ENCODE measurements at places on chromosomes 12 and 14.

- no peak for DNase-seq
Measured at GRCh38 chr12:38424436-38424835, 107.9 kb downstream of the ALG10B start.

DNA sequence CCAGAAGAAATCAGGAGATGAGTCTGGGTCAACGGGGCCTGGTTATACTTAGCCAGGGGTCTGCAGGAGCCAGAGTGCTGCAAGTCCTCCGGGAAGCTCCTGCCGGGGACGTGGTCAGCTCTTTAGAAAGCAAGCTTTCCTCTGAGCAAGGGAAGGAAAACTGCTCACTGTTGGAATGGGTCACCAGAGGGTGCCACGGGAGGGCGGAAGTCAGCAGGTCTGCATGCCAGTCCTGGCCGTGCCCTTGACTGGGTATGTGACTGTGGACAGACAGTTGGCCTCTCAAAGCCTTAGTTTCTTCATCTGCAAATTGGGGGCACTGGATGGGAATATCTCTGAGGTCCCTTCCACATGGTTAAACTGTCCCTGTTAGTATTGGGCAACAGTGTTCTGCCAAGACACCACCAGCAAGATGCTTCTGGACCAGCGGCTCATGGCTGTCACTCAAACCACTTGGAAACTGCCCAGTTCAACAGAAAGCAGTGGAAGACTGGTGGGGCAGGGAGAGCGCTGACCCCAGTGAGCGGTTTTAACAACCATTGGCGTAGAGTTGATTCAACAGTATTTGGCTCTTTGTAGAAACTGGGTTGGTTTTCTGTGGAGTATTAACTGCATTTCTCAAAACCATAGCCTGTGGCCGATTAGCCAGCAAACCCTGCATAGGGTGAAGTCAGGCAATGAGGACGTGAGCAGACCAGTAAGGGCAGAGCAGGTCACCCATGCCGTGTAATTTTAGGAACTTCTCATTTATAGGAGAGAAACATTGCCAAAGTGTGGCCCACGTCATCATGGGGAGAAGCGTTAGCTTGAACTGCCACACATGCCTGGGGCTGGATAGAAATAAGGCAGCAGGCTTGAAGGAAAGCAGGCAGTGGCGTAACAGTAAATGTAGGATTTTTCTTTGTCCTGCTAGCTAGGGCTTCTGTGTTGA lies 163.9 kb upstream of the PRMT8 start:
- DNase-seq, result no peak

DNA sequence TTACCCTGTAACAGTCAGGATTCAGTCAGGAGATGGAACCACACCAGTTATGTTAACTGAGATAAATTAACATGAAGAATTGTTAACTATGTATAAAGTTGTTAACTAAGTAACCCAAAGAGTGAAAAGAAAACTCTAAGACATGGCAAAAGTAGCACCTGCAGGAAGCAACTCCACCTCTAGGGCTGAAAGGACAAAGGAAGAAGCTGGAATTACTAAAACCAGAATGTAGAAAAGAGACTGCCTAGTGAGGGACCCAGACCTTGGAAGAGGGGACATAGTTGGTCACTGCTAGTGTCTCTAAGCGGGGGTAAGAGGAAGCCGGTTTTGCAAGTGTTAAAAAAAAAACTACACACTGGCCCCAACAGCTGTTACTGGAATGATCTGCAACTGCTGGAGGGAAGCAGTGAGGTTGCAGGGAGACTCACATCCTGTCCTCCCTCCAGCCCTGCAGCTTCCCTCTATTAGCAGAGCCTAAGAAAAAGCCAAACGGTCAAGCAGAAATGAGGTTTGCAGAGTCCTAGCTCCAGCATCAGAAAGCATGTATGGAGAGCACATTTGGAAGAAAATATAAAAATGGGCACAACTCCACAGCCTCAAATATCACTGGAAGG lies 39.8 kb downstream of the GPR135 start:
- DNase-seq, result no peak

DNA sequence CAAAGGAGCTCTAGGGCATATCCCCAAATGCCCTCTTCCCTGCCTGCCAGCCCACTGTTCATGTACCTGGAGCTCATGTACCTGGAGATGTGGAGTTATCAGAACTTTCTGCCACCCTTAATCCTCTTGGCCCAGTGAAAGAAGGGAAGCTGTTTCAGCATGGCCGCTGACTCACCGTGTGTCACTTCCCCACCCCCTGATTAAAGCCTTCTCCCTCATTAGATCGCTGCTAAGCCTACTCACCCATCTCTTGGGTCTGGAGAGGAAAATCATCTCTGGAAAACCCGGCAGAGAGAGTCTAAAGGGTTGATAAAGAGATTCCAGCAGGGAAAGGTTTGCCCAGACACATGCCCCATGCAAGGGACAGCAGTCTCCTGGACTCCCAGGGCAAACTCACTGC lies 4.5 kb upstream of the LTBP2 start:
- DNase-seq, result no peak

DNA sequence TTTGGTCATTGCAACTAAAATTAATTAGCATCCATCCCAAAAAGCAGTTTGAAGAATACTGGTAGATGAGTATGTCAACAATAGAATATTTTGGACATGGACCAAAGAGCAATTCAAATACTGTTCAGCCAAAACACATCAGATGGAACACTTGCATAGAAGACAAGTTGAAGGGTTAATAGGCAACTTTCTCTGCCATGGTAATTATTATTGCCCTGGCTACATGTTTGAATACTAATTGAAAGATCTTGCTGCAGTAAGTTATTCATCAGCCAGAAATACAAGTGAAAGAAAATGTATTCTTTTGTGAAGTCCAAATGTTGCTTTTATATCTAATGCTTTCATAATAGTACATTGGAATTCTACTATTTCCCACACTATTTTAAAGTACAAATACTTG lies 10.1 kb downstream of the ANO6 start:
- no peak for DNase-seq

DNA sequence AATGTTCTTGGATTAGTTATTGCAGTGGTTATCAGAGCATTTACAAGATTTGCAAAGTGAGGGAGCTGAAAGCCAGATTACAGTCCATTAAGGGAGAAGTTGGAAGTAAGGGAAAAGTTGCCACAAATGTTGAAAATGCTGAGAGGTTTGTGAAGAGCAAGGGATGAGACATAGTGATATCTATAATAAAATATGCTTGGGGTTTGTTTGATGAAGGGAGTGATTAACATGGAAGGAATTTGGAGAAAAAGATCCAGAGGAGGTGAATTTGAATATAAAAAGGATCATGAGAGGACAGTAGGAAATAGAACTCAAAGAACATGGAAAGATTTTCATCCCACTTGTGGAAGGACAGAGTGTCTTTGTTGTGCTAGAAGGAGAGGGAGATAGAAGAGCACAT lies 19.3 kb upstream of the CCER1 start:
- no peak for DNase-seq

DNA sequence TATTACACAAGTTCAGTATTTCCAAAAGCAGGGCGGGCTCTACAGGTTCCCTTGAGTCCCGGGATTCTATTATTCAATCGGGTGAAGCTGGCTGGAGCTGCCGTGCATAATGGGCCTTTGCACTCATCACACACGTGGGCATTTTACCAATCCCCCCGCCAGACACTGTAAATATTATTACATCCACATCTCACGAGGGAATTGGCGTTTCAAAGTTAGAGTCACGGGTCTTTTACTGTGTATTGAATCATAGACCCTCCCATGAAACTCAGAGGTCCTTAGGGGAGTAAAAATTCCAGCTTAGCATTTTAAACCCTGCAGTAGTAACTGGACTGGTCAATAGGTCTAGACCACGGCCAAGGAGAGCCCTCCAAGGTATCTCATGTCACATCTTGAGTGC lies 70.3 kb downstream of the MAP1LC3B2 start:
- no peak for DNase-seq

DNA sequence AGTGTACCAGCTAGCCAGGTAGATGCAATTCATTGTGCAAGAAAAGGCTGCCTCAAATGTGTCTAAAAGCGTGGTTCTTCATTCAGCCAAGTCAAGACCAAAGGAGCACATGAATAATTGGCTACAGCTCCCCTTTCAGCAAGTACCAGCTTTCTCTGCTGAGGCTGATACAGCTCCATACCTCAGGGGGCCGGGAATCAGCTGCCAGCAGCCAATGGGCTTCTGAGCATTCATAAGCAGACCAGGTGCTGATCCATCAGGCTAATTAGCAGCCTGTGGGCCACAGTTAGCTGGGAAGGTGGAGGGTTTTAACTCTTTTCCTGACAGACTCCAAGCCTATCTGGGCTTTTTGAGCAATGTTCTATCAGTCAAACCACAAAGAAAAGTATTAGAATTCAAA lies 264.7 kb downstream of the APAF1 start:
- no peak for DNase-seq

GRCh38 chr12:753611-754472 lies 1.5 kb downstream of the WNK1 start:
- DNase-seq, result no peak

DNA sequence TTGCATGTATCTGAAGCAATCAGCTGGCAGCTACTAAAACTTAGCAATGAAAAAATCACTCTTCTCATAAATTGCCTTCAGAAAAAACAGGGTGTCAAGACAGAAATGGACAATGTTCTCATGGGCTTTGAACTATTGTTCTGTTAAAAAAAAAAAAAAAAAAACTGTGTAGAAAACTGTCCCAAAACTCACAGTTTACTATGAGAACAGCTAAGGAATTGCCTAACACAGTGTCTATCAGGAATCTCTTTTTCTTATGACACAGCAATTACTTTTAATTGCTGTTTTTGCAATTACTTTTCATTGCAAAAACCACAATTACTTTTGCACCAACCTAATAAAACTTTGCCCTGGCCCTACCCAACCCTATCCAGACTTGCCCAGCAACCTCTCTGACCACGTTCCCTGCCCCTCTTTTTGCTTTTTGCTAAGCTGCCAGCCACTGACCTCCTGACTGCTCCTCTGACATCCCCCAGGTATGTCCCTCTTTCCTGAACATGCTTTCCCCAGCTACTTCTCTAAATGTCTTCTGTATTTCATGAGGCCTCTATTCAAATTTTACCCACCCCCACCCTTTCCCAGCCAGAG lies 68.0 kb upstream of the SLCO1C1 start:
- DNase-seq, result no peak

DNA sequence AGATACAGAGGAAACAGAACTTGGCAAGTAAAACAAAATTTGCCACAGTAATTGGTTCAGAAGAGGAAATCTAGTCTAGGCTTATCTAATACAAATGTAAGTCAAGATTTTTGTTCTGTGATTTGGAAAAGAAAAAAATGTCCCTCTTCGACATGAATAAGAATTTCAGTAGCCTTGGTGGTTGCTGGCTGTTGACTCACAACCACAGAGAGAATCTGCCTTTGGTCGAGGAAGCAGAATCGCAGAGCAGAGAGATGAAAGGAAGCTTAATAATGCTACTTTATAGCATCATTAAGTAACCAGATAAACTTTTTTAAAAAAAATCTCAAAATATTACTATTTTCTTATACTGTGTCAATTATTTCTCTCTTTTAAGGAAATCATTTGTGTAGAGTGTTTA lies 1096.6 kb downstream of the FLRT2 start:
- no peak for DNase-seq

GRCh38 chr12:120598674-120599463 lies 17.7 kb upstream of the POP5 start:
- no peak for DNase-seq

DNA sequence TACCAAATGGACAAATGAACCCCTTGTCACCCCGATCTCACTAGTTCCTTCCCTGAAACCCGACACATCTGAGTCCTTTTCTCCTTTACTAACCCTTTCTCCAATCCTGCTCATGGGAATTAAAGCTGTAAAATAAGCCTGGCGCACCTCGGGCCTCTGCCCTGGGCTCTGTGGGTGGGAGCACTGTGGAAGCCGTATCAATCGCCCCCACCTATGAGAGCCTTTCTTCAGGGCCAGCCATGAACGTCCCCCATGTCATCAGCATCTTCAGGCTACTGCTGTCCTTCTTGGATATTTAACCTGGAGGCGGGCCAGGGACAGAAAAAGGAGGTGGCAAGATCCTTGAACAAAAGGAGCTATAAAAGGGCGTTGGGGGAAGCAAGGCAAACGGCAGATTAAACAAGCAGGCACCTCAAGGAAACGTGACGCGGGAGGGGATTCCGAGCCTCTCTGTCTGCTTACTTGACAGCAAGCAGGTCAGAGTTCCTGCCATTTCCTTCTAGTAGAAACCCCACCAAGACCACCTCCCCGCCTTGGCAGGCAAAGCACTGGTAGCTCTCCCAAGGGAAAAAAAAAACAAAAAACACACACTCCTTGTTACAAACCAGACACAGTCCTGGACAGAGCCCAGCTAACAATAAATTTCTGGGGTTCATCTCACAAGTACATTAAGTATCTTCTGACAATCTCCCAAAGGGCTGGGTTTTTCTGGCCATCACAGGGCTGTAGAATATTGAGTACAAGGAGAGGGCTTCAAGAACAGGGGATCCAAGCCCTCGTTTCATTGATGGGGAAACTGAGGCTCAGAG lies 62.9 kb downstream of the DPF3 start:
- no peak for DNase-seq

GRCh38 chr14:104694475-104694950 lies 5.1 kb downstream of the INF2 start:
- no peak for DNase-seq

GRCh38 chr14:105888784-105889665 lies 362.6 kb downstream of the TMEM121 start:
- DNase-seq, result no peak

DNA sequence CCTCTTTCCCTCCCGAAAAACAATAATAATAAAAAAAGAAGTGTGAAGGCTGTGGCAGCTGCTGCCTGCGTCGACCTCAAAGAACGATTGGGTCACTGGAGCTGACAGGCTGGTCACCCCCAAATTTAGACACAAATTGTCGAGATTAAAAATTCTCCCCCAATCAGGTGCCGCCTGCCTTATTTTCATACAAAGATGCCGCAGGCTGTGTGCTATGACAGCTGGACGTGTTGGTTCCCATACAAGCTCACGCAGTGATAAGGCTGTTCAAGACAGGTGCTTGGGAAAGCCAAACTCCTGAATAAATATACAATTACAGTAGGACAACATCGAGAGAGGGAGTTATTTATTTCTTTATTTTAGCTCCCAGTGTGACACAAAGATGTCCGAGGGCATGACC lies 1041.8 kb downstream of the VRK1 start:
- no peak for DNase-seq

- no peak for DNase-seq
Measured at GRCh38 chr14:45364565-45365156, 111.7 kb upstream of the MIS18BP1 start.

- DNase-seq, result no peak
Measured at GRCh38 chr12:91460469-91460868, 277.9 kb upstream of the DCN start.

- no peak for DNase-seq
Measured at GRCh38 chr14:81323093-81323492, 77.0 kb downstream of the STON2 start.

DNA sequence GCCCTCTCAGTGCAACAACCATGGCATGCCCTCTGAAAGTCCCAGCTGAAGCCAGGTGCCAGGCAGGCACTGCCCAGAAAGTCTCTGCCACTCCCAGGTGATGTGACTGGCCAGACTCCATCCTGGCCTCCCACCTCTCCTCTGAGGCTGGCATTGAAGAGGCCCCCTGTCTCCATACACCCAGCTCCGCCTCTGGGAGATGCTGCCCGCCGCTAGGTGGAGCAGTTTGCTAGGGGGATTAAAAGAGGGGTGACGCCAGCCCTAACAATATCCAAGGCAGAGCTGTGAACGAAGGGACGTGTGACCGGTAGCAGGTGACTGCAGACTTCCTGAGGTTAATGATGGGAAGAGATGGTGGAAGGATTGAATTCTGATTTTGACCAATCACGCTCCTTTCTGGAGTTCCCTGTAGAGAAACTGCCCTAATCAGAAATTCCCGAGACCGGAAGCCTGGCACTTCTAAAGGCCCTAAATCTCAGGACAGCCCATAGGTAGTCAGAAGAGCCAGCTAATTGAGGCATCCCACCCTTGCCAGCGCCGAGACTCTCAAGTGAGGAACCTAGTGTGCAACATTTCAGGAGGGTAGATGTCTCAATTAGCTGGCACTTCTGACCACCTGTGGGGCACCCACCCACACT lies 8.3 kb upstream of the PLEK2 start:
- DNase-seq, result no peak

All from stimulated activated CD8-positive, alpha-beta memory T cell treated with anti-CD3 and anti-CD28 coated beads, Interleukin-4, amount 100 ng/mL, for 1 hour (primary cell).